AG20443 (cell line): ENCODE measurements at places on chromosomes 12 and 14.

DNA sequence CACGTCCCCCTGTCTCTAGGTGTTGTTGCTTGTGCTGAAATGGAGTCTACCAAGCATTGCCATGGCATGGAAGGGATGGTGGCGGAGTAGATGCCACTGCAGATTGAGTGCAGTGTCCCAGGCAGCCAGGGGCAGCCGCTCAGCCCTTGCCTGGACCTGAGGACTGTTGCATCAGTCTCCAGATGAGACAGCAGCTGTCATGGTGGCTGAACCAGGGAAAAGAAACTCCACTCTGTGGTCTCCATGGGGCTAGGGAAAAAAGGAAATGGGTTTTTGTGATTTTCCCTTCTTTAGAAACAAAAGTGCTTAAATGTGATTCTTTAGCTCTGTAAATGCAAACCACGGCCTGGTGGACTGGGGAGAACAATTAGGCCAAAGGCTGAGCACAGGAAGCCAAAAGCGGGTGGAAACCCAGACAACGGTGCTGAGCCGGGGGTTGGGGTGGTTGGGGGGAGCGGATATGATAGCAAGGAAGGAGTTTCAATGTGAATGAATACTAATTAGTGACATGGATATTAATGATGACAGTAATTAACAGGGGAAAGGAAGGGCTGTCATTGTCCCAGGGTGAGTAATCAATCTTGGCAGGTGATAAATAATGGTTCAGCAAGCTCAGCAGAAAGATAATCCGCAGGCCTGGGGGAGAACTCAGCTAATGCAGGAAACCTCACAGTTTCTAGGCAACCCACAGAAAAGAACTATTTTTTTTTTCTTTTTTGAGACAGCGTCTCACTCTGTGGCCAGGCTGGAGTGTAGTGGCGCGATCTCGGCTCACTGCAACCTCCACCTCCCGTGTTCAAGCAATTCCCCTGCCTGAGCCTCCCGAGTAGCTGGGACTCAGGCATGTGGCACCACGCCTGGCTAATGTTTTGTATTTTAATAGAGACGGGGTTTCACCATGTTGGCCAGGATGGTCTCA is 442.6 kb downstream of the DPF3 start:
- no peak for DNase-seq

DNA sequence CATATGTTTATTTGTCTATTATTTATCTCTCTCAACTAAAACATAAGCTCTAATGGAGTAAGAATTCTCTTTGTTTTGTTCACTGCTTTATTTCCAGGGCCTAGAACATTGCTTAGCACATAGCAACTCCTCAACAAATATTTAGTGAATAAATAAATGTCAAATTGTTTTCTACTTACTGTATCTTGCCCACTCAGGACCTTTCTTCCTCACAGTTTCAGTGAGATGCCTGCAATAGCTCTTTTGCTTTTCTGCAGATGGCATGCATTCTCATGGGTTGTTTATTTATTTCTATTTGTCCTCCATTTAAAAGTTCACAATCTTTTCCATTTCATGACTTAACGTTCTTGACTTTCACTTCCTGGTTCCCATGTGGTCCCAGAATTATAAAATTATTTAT is 94.9 kb upstream of the TTC7B start:
- no peak for DNase-seq

- DNase-seq = no peak
Measured at GRCh38 chr14:55625481-55625880, 45.5 kb downstream of the KTN1 start.

DNA sequence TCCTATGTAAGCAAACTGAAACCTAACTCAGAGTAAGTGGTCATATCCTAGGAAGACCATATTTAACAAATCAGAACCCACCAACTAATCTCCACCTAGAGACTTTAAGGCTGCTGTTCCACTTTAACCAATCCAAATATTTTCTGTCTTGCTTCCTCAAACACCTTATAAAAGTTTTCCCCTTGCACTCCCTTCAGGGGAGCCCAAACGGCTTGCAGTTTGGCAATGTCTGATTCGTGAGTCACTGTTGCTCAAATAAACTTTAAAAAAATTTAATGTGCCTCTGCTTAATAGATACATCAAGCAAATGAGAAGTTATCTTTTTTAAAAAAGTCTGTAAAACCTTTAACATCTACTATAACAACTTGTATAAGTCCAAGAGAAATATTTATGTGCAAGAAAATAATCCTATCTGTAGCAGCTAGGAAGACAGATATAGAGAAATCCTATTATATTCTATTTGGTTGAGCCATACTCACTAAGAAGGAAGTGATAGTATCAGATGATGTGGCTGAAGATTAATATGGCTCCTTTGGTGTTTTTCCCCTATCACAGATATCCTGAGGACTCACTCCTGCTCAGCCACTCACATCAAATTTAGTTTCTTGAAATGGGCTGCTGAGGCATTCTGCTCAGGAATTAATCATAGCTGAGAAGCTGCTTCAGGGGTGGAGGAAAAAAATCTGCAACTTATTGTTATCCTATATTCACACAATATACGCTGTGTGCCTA is 65.1 kb upstream of the DUSP6 start:
- DNase-seq = peak; percentile 44

- no peak for DNase-seq
Measured at GRCh38 chr12:129494766-129495165, 409.1 kb downstream of the TMEM132D start.

- no peak for DNase-seq
Measured at GRCh38 chr12:20798554-20798953, 12.0 kb upstream of the SLCO1B3 start.

DNA sequence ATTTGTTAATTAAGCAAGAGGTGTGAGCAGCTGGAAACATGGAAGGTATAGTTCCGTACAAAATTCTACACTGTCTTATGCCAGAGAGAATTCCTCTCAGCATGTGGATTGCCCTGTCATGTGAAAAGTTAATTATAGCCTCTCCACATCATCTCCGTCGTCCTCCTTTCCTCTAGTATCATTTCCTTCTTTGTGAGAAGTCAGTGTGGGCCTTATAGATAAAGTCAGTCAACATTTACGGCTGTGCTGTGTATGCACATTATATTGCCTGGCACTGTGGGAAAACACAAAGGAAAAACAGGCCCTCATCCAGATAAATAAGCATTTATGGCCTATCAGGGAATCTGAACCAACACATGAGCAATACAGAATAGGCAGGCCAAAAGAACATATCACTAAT is 236.6 kb downstream of the SEC23A start:
- no peak for DNase-seq

GRCh38 chr14:76687611-76688382 is 73.5 kb upstream of the VASH1 start:
- no peak for DNase-seq

GRCh38 chr14:99143126-99143525 is 128.9 kb downstream of the BCL11B start:
- no peak for DNase-seq

DNA sequence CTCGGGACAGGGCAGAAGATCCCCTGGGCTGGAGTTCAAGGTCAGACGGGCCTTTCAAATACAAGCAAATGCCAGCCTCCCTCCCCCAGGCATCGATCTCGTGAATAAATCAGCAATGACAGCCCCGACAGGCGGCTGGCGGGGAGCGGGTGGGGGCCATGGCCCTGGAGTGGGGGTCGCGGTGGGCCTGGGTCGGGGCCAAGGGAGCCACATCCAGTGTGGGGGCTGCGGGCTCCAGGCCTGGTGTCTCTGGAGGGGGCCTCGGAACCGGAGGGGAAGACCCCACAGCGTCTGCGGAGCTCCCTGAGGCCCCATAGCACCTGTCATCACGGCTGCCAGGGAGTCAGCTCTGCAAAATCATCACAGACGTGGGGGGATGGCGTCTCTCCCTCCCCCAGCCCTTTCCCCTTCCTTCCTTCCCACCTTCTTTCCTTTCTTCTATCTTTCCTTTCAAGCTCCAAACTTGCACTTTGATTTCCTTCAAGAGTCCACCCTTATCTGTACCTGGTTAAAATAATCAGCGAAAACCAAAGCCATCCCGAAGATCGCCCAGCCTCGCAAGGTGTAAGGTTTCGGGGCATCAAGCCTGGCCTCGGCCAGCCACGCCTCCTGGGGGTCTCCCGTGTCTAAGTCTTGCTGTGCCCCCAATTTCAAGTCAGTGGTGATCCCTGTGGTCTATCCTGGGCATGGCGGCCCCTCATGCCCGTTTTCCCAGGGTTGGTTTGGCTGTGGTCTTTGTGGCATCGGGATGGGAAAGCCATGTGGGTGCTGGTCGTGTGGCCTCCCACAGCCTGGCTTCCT is 92.1 kb downstream of the NOC4L start:
- no peak for DNase-seq

- peak; percentile 42 for DNase-seq
Measured at GRCh38 chr12:95838125-95838524, 20.6 kb upstream of the SNRPF start.

DNA sequence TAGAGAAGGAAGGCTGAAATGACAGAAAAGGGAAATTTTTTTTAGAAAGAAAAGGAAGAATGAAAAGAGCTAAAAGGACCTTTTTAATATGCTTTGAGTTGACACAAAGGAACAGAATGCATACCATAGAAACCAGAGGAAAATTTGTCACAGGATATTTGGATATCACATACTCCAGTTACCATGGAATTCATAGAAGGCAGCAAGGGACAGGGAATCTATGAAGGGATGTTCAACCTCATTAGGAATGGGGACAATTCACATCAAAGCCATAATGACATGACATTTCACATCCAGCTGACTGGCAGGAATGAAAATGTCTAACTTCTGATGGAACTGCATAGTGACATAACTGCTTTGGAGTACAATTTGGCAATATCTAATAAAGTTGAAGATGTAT is 469.4 kb downstream of the CCER1 start:
- no peak for DNase-seq

GRCh38 chr14:50375760-50376159 is 20.9 kb downstream of the CDKL1 start:
- no peak for DNase-seq

- DNase-seq = no peak
Measured at GRCh38 chr12:74043343-74043742, 494.3 kb upstream of the ATXN7L3B start.

- DNase-seq = no peak
Measured at GRCh38 chr12:103178366-103179080, 221.0 kb downstream of the ASCL1 start.

DNA sequence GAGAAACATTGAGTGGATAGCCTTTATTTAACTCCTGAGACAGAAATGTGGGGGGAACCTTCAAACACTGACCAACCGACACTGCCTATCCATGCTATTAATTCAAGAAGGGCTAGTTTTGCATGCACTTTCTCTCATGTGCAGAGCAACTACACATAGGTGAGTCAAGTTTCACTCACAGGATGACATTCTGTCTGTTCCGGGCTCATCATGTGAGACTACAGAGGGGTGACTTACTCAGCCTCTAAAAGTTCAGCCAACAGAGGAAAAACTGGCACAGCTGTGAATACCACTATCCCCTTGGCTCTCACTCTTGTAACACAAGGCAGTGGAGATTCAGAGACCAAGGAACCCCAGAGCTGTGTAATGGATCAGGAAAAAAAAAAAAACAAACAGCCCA is 13.3 kb downstream of the BEST3 start:
- DNase-seq = peak; percentile 35

GRCh38 chr14:43894534-43894933 is 612.5 kb downstream of the FSCB start:
- no peak for DNase-seq

DNA sequence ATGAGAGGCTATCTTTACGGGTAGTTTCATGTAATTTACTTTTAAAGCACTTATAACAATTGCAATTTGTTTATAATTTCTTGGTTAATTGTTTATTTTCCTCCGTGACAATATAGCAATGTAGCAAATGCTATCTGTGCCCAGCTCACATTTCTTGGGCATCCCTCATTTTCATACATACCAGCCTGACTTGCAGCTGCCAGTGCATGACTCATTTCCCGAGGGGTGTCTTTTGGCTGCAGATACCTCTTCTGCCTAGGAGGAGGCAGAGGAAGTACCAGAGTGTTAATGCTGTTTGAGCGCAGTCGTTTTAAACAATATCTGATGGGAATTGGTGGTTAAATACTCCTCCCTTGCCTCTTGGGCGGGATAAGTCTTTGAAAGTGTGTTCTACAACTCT is 104.2 kb upstream of the ABCD2 start:
- peak; percentile 21 for DNase-seq

- DNase-seq = no peak
Measured at GRCh38 chr14:40273417-40273816, 841.2 kb upstream of the FBXO33 start.

DNA sequence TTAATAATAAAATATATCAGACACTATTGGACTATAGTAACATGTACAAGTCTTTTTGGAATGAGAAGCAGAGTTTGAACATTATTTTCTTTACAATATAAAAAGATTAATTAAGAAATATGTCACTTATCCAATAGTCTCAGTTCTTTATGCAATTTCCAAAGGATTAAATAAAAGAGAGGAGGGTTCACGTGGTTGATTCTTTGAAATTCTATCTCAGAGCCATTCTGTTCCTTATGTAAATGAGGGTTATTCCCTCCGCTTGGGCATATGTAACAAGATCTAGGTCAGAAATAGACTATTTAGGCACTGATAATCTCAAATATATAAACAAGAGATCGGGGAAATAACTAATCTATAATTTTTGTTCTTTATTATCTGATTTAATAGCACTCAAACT is 2.1 kb upstream of the TUBA1A start:
- DNase-seq = no peak

- DNase-seq = no peak
Measured at GRCh38 chr14:28813810-28814209, 47.2 kb downstream of the FOXG1 start.

DNA sequence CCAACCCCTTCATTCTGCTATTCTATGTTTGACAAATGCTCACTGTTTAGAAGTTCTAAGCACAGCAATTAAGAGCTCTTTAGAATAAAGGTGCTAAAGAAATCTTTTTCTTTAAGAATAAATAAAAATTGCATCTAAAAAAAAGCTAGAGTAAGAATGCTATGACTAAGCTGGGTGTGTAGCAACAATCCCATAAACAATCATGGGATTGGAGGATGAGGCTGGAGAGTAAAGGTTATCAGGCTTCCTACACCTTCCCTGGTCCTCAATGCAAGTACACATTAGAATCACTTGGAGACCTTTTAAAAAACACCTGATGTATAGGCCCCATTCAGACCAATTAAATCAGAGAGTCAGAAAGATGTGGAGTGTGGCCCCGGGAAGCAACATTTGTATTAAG is 88.3 kb downstream of the CIT start:
- DNase-seq = peak; percentile 50

DNA sequence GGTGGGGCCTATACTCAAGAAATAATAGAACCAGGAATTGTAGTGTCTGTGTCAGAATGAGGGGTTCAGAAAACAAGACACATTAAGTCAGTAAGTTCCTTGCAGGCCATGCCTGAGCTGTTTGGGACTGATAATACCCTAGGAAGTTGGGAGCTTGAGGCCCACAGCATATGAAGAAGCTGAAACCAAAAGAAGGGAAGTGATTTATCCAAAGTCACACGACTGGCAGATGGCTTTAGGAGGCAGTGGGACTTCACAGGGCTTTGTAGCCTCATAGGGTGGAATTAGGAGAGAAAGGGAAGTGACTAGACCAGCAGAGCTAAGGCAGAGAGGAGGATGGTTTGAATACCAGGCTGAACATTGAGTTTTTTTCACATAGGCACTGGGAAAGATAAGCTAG is 56.6 kb upstream of the SRSF5 start:
- DNase-seq = no peak
